ENCODE measurements at places on chromosomes 3 and 15.

DNA sequence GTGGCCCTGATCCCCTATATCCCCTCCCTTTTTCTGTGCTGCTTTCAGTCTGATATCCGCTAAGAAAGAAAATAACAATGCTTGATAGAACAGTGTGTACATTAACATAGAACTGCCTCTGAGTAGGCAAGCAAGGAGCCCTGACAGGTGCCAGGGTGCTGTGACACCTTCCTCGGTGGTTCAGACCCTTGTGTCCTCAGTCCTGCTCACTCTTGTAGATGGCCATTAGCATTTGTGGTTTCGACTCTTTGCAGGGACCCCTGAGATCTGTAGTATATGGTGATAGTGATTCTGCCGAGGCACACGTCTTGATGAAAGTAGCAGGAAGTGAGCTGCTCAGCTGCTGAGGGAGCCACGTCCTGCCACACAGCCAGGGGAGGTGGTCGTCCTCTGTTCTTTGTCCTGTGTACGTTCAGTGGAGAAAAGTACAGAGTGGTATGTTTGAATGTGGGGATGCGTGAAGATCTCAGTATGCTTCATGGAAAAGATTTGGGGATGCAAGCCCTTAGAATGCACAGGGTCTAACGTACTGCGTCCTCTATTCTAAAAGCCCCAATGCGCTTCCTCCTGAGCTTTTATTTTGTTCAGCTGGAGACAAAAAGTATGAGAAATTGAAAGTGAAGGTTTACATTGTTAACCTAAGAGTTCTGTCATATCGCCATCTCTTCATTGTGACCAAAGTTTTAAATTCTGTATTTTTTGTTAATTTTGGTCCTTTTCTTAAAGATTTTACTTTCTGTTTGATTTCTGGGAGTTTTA, 35.4 kb downstream of the PXYLP1 start:
- no peak for DNase-seq

GRCh38 chr15:58805095-58805494, 34.0 kb downstream of the MINDY2 start:
- no peak for DNase-seq

GRCh38 chr3:23756206-23756840, 49.4 kb upstream of the UBE2E1 start:
- DNase-seq: no peak

DNA sequence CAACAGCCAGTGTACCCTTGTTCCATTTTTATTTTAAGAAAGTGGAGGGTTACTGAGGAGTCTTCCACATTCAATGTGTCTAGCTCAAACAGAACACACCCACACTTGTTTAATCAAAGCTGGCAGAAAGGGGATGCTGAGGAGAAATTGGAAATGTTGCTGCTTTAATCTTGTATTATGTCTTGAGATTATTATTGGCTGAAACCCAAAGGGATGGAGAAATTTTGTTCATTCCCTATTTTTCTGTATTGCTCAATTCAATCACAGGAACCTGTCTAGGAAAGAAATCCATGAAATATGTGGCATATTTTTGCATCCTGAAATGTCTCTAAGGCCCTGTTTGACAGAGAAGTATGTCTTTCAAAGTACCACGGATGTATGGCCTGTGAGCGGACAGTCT, 238.0 kb downstream of the MYRIP start:
- DNase-seq: no peak

DNA sequence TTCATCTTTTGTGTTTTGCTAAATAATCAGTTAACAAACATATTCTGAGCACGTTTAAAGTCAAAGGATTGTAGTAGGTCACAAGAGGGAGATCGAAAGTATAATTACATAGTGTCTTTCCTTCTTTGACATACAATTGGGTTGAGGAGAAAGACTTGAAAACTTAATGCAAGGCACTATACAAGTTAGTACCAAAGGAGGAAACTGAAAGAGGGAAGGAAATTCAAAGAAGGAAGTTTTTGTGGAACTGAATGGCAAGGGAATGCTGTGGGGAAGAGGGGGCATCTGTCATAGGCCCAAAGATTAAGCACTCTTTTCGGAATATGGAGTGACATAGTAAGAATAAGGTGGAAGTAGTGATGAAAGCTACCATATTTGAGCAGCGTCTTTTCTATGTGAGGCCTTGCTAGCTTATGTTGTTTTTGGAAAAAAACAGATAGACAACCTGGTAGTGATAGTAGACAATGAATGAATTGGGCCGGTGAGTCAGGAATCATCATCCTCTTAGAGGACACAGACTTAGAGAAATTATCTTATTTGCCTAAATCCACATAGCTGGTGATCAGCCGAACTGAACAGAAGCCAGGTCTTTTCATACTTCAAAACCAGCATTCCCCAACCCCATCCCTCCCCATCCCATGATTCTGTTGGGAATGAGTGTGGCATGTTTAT, 10.2 kb downstream of the MBNL1 start:
- DNase-seq: no peak

DNA sequence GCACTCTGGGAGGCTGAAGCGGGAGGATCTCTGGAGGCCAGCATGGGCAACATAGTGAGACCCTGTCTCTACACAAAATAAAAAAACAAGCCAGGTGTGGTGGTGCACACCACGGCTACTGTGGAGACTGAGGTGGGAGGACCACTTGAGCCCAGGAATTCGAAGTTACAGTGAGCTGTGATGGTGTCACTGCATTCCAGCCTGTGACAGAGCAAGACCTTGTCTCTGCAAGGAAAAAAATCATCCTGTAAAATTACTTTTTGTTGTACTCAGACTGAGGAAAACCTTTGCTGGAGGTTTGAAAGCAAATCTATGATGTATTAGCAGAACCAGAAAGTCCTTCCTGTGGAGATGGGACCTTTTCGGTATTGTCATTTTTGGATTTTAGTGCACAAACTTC, 63.3 kb downstream of the ATP1B3 start:
- DNase-seq: no peak

- no peak for DNase-seq
Observed at GRCh38 chr3:1404270-1404962, 311.6 kb downstream of the CNTN6 start.

- no peak for DNase-seq
Observed at GRCh38 chr15:89783111-89783860, 7.2 kb downstream of the MESP2 start.

- DNase-seq: no peak
Observed at GRCh38 chr3:32684029-32684799, 774 bp upstream of the CNOT10 start.

DNA sequence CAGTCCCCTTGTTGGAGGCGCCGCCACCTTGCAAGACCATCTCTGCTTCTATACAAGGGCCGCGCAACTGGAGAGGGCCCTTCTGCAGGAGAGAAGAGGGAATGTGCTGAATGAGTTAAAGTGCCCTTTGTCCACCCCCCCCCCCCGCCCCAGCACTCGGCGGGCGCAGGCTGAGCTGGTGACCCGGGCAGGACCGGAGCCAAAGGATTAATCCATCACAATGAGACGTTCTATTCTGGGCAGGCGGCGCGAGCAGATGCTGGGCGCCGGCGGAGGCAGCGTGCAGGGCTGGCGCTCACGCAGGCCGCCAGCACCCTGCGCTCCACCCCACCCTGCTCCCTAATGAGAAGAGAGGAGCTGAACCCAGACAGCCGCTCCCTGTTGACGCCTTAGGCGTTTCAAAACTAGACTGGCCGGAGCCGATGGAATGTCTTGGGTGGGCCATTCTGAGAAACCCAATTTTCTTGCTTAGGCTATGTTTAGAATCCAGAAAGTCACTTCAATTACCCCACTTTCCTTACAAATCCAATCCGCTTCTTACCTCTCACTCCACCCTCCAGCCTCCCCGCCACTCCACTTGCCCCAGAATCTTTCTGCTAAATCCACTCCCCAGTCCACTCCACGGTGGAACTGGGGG, 32.9 kb downstream of the GJD2 start:
- DNase-seq: no peak

DNA sequence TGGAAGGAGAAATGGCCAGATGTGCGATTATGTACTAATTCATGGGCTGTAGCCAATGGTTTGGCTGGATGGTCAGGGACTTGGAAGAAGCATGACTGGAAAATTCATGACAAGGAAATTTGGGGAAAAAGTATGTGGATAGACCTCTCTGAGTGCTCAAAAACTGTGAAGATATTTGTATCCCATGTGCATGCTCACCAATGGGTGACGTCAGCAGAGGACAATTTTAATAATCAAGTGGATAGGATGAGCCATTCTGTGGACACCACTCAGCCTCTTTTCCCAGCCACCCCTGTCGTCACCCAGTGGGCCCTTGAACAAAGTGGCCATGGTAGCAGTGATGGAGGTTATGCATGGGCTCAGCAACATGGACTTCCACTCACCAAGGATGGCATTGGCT, 490.9 kb upstream of the CBLB start:
- no peak for DNase-seq

DNA sequence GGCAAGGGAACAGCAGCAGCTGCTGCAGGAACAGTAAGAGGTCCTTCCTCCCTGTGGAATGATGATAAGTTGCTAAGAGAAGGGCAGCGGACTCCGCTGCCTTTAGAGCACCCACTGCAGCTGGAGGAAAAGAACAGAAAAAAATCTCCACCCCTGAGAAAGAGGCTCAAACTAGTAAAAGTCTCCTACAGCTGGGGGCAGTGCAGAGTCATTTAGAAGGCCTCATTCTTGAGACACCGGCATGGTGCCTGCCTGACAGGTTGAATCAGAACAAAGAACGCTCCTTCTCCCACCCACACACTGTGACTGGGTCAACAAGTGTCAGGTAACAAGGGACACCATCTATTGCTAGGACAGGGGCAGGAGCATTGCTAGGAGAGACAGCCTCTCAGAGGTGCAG, 188.4 kb downstream of the ABHD5 start:
- no peak for DNase-seq

- DNase-seq: no peak
Observed at GRCh38 chr3:30640851-30641250, 34.5 kb downstream of the TGFBR2 start.

DNA sequence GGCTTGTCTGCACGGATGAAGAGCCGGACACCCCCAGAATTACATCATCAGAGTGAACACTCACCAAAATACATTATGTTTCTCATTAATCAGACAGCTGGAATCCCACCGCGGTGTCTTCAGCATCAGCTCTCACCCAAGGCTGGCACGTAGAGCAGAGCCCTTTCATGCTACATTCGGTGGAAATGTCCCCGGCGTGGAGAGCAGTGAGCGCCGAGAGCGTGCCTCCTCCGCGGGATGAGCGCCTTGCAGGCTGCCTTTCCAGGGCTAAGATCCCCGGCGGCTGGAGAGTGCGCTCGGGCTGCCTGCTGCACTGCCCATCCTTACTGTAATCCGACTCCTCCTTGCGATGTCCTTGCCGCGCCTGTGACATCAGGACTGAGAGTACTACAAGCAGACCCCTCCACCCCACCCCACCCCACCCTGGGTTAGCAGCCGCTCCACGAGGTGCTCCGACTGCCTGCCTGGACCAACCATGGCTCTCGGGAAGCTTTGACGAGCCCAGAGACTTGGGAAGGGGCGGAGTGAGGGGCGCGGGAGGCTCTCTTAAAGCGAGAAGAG, at the start of gene ZNF385D:
Gene ZNF385D, minus strand, starts transcription at position 380 of the 561 bp plus-strand sequence. Its CDS starts 294 bp downstream, at position 86.
- DNase-seq: peak; percentile 93

DNA sequence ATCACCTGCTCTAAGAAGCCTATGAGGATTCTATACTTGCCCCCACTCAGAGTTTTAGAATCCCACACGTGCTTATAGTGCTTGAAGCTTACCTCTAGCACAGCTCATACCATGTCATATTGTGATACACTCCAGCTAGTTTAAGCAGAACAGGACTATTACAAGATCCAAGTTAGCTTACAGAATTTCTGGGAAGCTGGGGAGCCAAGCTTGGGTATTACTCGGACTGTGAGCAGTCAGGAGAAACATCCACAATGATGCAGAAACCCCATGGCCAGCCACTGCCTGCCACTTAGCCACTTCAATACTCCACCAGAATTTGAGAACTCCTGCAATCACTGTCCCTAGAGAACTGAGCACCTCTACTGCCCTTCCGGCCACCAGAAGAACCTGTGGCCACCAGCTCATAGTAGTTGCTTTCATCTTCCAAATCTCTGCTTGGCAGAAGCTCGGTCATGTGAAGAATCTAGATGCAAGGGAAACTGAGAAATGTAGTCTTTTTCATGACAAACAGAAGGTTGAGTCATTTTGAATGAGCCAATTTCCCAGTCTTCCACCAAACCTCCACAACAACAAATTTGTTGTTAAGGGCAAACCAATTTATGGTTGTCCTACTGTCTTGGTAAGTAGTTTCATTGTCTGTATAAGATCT, 27.7 kb upstream of the SSR3 start:
- no peak for DNase-seq

- DNase-seq: no peak
Observed at GRCh38 chr3:37171144-37171543, 3.2 kb downstream of the LRRFIP2 start.

- DNase-seq: no peak
Observed at GRCh38 chr15:40511093-40511471, 40.3 kb downstream of the CHST14 start.

- DNase-seq: no peak
Observed at GRCh38 chr3:141392416-141392815, 24.1 kb downstream of the ZBTB38 start.

- no peak for DNase-seq
Observed at GRCh38 chr15:50904211-50904610, 4.3 kb upstream of the AP4E1 start.

- no peak for DNase-seq
Observed at GRCh38 chr15:34323217-34323616, 14.4 kb downstream of the SLC12A6 start.

GRCh38 chr3:102169915-102170479, 264.8 kb upstream of the ZPLD1 start:
- DNase-seq: no peak

DNA sequence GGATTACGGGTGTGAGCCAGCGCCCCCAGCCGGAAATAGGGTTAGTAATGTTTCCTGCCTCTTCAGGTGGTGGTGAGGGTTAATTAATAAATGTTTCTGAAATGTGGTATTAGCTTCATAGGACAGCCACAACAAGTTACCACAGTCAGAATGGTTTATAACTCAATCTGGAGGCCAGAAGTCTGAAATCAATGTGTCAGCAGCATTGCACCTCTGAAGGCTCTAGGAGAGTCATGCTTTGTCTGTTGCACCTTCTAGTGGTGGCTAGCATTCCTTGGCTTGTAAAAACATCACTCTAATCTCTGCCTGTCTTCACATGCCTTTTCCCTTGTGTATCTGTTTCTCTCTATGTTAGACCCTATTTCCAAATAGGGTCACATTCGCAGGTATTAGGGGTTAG, 7.8 kb upstream of the RPSA start:
- DNase-seq: no peak

- no peak for DNase-seq
Observed at GRCh38 chr3:108297647-108298046, 1.3 kb downstream of the HHLA2 start.
